ENCODE measurements at places on chromosomes 7 and 10.

DNA sequence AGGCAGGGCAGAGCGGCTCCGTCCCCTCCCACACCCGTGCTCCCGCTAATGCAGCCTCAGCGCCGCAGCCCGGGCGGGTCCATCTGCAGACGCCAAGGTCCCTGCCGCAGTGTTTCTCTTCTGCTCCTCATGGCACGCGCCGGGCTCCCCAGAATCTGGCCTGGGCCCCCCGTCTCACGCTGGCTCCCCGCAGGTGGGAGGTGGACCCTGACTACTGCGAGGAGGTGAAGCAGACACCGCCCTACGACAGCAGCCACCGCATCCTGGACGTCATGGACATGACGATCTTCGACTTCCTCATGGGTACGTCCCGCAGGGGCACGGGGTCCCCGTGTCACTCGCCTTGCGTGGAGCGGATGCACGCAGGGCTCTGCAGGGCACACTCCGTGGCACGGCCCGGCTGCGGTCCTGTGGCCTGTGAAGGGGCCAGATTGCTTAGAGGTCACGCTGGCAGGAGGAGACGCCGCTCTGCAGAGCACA, 33.5 kb upstream of the FOXL3 start:
- DNase-seq, result no peak

DNA sequence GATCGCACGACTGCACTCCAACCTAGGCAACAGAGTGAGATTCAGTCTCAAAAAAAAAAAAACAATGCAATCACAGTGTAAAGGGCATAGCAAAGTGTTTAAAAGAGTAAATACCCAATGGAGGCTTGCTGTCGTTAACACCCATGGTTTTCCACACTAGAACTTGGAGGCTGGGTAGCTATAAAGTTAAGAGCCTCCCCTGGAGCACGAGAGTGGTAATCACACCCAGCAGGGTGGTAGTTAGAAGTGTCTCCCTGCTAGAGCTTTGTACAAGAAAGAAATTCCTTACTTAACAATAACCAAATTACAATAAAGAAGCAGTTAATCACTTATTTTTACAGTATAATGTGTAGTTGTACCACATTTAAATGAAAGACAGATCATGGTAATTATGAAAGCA, 1078.9 kb downstream of the NRG3 start:
- DNase-seq, result no peak

DNA sequence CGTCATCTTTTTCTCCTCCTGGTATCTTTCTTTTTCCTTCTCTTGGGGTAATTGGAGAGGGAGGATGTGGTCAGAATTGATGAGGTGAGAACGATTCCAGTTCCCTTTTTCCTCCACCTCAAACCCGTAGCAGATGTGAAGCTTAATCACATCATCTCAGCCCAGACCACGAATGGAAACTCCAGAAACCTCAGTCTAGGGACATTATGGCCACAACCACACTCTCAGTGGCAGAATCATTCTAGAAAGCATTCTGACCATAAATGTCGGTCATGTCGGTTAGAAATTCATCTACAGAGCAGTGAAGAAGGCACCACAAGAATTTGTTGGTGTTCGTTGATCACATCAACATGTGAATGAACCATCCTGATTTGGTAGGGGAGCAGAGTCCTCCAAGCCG, 78.7 kb downstream of the GATA3 start:
- DNase-seq, result peak; percentile 11

- no peak for DNase-seq
Measured at GRCh38 chr7:24702755-24703154, 54.5 kb downstream of the GSDME start.

DNA sequence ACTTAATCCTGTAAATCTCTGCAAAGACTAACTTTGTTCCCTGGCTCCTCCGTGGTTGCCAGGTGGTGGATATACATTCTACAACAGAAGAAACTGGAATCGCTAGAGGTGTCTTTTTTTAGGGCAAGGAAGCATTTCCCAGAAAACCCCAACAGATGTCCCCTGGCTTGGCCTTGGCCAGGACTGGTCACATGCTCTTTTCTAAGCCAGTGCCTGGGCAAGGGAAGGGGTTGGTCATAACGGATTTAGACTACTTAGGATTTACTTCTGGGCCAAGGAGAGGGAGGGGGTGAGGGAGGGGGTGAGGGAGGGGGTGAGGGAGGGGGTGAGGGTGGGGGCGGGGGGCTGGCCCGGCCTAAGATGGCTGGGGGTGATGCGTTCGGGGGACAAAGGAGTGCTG, 105.7 kb downstream of the SNX10 start:
- DNase-seq, result no peak

DNA sequence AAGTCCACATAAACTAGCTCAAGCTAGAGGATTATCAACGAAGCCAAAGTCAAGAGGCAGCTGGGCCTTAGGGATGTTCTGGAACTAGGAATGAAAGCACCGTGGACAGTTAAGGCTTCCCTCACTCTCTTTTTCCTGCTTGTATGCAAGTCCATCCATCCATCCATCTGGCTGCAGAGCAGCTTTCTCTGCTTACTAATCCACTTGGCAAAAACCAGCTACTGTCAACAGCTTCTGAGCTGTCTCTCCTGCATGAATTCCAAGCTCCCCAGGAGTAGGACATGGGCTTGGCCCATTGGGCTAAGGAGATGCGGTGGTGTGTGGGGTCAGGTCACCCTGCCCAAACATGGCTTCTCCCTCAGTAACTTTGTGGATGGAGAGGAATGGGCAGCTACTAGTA, 66.2 kb downstream of the NAMPT start:
- no peak for DNase-seq

DNA sequence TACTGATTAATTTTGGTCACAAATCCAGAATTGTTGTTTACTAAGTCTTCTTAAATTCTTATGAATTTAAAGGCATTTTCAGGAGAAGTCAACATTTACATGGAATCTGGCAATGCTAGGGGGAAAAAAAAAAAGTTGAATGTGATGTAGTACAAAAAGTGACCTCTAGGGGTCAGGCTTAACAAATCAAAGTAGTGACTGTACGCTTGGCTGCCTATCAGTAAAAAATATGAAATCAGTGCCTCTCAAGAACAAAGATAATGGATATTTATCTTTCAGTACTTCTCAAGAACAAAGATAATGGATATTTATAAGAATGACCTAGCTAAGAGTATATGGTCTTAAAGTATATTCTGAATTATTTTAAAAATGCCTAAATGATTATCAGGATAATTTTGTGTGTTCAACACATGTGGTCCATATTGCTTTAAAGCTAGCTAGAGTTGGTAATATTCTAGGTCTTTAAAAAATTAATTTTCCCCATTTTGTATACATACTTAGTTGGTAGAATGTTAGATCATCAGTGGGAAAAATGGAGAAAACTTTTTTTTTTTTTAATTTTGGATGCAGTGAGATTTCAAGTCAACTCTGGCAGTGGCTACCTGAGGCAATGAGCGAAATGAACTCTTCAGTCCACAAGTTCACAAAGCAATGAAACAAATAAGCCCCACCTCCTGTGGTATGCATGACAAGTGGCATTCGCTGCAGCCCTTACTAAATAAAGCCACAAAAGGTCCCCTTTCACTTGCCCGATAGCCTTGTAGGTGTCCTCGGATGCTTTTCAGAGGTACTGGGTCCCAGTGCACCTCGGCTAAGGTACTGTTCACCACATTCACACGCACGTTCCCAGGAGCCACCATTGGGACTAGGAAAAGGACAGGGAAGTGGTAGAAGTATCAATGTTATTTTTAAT, 51.2 kb upstream of the LAMB4 start:
- peak; percentile 56 for DNase-seq

GRCh38 chr7:2081526-2082135, 151.1 kb downstream of the MAD1L1 start:
- no peak for DNase-seq

DNA sequence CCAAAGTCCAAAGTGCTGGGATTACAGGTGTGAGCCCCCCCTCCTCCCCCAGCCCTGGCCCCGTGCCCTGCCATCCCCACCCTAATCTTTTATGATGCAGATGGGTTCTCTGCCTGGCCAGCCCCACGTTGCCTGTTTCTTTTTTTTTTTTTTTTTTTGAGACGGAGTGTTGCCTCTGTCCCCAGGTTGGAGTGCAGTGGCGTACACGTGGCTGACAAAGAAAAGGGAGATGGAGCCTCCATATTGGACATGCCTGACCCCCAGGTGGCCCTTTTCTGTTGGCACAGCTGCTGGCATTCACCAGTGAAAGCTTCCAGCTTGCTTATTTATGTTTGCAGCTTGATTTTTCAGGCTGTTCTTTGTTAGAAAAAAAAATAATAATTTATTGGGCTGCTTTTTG, 235.3 kb downstream of the CCDC3 start:
- no peak for DNase-seq

DNA sequence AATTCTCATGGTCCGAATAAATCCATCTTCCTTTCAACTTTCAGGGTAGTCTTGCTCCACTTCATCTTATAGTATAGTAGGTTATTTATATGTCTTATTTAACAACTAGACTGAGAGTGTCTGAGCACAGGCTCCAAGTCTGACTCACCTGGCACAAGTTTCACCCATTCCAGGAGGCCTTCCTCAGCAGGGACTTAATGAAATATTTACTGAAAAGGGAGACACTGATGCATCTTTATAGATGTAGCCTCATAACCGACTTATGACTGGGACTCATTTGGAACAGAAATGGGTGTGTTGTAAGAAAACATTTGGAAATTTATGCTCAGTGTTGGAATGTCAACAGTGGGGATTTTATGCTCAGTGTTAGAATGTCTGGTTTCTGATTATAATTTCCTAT, 59.9 kb downstream of the CH25H start:
- DNase-seq, result no peak

GRCh38 chr10:6068422-6068821, 6.3 kb upstream of the IL2RA start:
- peak; percentile 85 for DNase-seq

DNA sequence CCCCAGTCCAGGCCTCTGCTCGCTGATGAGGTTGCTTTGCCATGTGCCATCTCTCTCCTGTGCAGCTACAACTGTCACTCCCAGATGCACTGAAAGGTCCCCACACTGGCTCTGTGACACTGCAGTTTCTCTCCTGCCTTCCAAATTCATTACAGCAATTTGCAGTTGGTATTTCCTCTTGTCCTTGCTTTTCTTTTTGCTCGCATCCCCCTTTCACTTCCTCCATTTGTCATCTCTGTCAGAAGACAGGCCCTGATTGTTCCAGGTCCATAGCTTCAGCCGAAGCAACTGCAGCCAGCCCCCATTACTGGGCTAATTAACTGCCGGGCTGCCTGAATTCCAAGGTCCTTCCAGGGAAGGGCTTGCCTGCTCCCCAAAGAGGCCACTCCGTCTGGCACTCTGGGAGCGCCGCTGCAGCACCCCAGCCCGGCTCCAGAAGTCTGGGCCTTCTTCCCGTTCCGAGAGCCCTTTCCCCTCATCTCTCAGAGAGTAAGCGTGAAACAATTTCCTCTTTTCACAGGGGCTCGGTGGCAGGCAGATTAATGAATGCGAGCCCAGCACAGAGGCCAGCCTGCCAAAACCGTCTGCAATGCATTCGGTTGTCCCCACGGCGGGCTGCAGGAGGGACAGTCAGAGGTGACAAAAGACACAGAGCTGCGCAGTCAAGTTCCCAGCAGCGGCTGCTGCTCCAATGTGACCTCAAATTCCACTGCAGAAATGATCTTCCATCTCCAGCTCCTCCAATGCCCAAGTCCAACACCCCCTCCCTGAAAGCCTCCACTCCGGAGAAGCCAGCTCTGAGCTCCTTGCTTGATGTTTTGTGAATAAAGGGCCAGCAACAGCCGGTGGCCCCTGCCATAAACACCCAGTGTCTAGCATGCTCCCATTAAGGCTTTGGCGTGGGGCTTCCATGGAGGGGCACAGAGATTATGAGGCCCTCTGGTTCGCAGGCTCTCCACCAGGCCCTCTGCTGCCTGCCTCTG, 279.4 kb upstream of the HABP2 start:
- DNase-seq, result peak; percentile 74

GRCh38 chr7:125347269-125347668, 417.6 kb upstream of the POT1 start:
- no peak for DNase-seq

GRCh38 chr10:79473496-79474095, 28.2 kb upstream of the ZCCHC24 start:
- no peak for DNase-seq

DNA sequence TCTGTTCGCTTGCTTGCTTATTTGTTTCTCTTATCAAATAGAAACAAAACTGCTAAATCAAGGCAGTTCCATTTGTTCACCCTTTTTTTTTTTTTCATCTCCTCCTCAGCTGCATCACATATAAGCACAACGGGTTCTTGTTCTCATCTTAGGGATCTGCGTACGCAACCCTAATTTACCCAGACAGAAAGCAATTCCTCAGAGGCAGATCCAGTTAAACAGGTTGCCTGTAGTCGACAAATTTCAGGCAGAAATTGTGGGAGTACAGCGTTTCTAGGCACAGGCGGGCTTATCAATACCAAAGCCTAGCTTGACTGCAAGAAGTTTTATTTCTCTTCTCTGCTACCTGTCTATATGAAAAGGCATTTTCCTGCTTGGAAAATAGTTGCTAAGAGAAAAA, 565.4 kb downstream of the NXPH1 start:
- no peak for DNase-seq

DNA sequence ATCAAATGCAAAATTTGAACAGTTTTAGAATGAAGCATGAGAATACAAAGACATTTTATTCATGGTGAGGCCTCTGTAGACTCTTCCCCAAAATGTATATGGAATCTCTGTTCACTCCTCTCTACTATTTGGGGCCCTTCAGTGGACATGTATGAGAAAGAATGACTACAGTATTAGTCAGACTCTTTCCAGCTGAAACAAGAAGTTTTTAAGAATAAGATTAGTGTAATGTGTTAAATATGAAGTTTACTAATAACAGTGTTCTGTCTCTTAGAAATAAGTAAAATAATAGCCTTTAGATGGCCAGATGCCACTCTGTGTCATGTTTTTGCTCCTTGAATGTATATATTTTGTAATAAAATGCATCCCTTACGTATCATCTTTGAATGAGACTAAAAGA, 585.6 kb downstream of the SUGCT start:
- DNase-seq, result no peak

DNA sequence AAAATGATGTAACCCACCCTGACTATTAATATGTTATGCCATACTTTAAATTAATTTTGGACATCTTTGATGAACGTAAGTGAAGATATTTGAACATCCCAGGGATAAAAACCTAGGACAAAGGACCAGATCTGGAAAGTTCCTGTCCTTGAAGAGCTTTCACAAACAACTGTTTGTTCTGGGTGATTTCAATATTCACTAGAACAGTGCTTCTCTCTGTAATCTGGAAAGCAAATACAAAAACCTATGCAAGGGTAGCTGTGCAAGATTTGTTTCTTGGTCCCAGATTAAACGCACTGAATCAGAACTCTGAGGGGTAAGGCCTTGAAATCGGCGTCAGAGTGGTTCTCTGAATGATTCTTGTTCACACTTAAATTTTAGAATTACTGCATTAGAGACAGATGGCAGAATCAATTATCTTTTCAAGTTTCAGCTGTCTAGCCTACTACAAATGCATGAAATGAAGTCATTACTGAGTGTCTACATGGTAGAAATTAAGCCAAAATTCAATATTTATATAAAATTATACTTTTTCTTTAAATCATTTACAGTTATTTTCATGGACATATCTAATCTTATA, 69.6 kb upstream of the CSTF2T start:
- no peak for DNase-seq

DNA sequence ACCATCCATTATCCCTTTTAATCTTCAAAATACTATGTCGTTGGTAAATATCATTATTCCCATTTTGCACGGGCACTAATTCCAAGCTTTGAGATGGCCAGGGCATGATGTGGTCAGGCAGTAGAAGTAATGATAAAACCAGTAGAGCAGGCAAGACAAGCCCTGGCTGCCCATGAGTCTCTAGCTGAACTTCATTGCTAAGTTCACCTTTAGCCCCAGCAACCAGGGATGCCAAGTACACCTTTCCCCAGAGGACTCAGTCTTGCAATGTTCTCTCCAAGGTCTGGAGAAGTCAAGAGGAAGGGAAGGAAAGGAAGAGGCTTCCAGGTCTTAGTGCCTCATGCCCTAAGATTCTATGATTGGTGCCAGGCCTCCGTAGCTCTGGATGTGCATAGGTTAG, 203.2 kb downstream of the PLXNA4 start:
- no peak for DNase-seq

Data from suppressor macrophage treated with lipopolysaccharide for 4 hours (primary cell).